EH (cell line): ENCODE measurements at places on chromosomes 3 and 15.

- no peak for DNase-seq
Observed at GRCh38 chr3:193190146-193190786, 50.8 kb upstream of the PLAAT1 start.

DNA sequence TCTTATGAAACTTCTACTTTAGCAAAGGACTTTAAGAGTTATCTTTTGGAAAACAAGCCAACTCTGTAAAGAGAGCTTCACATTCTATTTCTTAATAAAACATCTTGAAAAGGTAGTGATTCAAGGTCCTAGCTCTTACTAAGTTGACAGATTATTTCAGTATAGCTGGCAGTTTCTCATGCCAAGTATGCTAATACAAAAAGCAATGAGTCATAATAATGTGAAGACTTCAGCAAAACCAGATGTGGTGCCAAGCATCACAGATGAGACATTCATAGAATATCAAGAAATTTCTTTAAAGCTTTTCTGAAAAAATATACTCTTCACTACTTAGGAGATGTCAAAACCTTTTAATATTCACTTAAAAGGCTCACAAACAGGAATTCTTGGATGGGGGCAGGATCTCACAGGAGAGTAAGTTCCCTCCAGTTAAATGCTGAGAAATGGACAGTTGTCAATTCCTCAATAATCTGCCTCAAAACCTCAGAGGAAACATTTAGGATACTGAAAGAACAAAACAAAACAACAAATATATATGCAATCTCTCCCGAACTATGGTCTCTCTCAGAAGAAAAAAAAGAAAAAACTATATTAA is 45.6 kb downstream of the DCBLD2 start:
- DNase-seq = peak; percentile 89

- no peak for DNase-seq
Observed at GRCh38 chr3:57176045-57176444, 10.9 kb upstream of the IL17RD start.

DNA sequence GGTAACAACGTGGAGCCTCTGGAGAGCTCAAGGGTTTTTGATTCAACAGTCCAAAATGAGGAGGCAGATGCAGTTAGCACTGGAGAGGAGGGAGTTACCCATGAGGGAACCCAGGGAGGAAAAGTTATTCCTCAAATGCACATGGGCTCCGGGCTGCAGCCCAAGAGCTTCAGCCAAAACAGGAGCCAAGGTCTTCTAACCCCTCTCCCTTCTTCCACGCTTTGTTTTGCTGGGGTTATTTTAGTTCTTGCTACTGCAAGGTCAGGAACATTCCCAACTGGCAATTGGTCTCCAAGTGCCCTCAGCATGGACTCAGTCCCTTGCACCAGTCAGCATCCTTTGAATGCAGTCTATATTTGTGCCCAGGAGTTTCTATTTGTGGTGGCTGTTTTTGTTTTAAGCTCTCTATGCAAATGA is 90.0 kb downstream of the TGFBR2 start:
- DNase-seq = no peak

GRCh38 chr3:184238246-184238818 is 8.9 kb downstream of the VWA5B2 start:
- DNase-seq = no peak

GRCh38 chr3:46670000-46670890 is 23.2 kb downstream of the ALS2CL start:
- no peak for DNase-seq

DNA sequence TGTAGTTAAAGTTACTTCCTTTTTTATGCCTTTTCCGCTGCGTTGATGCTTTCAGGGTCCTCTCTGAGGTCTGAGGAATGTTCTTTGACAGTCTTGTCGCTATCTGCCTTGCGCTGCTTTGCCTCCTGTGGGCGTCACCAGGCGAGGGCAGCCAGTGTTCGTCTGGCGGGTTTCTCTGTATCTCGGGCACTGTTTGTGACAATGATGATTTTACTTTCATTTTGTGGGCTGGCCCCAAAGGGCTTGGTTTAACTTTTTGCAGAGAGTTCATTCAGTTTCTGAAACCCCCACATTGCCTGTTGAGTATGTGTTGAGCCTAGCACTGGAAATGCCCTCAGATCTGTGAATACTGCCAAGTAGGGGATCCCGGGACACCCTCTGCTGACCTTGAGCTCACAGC is 24.6 kb upstream of the SACM1L start:
- DNase-seq = no peak

DNA sequence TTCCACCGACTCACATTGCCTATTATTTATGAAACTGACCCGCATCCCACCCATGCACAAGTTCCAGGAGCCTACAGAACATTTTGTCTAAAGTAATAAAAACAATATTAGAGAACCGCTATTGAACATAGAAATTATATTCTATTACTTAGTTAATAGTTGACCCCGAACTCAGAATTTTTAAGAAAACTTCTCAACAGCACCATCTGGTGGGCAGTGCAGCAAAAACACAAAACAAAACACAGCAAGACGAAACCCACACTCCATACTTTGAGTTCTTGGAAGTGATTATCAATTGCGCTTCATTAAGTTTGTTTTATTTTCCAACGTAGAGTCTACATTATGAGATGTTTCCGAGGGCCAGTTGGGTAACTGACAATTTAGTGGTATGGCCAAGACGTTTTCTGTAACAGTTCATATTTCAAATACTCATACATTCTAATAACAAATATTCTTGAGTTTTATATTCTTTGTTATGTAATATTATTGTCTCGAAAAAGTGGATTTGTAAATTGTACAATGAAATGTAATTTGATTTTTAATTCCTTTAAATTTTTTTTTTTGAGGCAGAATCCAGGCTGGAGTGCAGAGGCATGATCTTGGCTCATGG is 24.0 kb upstream of the C3orf70 start:
- peak; percentile 50 for DNase-seq

- DNase-seq = peak; percentile 82
Observed at GRCh38 chr3:64344721-64345207, 119.5 kb upstream of the PRICKLE2 start.
